CD4-positive, alpha-beta T cell treated with Interleukin-6 at 100 ng/mL for 8 hours (primary cell): ENCODE measurements at places on chromosomes 6 and 20.

GRCh38 chr6:28696167-28696566, 170.5 kb downstream of the GPX5 start:
- no peak for DNase-seq

DNA sequence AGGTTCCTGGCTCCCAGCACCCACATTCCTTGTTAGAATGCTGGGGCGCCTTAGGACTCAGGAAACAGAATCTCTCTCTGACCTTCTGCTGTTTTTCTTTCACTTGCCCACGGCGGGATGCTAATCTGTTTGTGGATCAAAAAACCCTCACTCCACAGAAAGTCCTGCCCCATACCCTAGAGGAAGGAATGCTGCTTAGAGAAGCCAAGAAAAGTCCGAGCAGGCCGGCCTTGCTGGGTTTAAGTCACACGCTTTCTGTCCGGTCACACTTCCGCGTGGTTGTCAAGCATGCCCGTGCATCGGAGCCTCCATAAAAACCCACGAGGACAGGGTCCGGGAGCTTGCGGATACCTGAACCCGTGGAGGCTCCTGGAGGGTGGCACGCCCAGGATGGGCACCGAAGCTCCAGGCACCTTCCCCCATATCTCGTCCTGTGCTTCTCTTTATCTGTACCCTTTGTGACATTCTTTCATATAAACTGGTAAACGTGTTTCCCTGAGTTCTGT, 223.1 kb downstream of the NRN1 start:
- DNase-seq = no peak

DNA sequence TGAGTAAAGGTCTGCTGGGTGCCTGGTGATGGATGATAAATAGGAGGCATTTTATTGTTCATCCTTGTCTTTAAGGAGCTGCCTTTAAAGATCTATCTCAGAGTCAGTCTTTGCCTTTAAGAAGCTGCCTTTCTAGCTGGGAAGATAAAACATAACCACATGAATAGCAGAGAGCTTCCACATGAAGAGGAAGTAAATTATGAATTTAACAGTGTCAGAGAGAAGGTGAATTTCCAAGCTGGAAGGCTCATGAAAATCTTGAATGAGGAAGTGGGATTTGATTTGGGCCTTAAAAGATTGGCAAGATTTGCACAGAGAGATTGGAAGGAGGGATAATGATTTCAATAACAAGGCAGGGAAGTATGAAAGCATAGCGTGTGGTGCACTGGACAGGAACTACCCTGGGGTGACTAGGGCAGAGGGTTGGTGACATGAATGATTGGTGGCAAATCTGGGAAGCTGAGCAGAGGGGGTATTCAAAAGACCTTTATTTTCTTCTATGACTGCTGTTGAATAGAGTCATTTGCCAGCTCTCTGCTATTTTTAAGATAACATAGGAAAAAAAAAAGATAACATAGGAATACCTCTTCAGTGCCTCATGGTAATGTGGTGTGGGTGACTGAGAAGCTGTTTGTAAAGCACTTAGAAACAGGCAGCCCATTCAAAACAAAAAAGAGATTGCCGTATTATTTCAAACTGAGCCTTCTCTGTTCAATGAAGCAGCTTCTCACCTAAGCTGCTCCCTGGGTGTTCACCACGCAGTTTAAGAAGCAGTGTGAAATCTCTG, 591.6 kb downstream of the PKHD1 start:
- no peak for DNase-seq

GRCh38 chr6:38404355-38404754, 235.4 kb downstream of the BTBD9 start:
- no peak for DNase-seq

DNA sequence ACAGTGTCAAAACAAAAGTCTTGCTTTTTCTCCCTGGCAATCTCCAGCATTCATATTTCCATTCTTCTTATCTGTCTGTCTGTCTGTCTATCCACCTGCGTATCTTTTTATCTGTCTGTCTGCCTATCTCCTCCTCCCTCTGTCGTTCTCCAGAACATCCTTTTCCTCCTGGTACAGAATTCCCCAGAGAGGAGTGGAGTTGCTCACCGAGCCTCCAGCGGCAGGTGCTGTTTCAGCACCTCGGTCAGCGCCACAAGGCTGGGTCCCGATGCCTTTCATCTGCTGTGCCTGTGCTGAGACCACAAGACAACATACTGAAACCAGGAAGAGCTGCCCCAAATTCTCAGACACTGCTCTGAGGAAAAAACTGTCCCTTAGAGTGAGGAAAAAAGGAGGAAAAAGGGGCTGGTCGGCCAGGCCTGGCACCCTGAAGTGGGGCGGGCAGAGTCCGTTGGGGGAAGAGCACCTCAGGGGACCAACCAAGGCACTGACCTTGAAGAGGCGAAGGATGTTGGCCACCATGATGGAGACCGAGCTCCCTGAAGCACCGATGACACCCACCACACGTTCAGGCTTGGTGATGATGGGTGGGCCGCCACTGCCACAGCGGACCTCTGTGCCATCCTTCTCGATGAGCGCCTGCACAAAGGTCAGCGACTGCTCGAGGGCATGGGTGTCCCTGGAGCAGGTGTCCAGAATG, 13.3 kb downstream of the GRM4 start:
- DNase-seq = no peak

- DNase-seq = no peak
These were observed 272.1 kb downstream of the ZFAND3 start for GRCh38 chr6:38091613-38092012.

- no peak for DNase-seq
These were observed 826.6 kb downstream of the MAFB start for GRCh38 chr20:39862470-39862891.
